ENCODE measurements at places on chromosomes 2 and 18.

GRCh38 chr18:12327510-12328178 is 19.6 kb downstream of the TUBB6 start:
- DNase-seq: no peak

DNA sequence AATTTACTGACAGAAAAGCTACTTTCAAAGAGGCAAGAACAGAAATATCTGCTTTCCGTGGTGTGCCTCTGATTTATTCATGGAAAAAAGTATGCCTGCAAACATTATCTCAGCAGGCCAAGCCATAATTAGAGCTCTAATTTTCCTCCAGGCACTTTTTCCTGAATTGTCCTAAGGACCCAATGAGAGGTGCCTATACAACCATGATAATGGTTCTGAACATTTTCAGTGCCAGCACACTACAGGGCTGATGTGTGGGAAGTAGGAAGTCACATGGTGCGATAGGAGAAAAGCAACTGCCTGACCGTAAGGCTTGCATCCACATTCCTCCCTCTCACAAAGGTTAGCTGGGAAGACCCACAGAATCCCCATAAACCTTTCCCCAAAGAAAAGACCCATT is 45.9 kb upstream of the EGR4 start:
- no peak for DNase-seq

- DNase-seq: peak; percentile 37
Measured at GRCh38 chr18:79819968-79820351, 22.2 kb downstream of the KCNG2 start.

DNA sequence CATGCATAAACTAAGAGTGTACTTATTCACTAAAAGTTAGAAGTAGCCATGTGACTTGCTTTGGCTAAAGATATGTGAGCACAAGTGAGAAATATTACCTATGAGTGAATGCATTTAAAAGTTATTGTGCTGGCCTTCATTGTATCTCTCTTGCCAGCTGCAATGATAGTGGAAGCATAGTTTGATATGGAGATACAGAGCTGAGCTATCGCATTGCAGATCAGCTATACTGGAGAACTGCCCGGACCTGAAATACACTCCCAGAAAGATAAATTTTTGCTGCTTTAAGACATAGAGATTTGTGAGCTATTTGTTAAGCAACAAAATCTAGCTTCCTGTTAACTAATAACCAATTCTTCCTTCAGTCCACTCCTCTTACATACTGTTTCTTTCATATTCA is 571.1 kb downstream of the CPS1 start:
- DNase-seq: no peak

DNA sequence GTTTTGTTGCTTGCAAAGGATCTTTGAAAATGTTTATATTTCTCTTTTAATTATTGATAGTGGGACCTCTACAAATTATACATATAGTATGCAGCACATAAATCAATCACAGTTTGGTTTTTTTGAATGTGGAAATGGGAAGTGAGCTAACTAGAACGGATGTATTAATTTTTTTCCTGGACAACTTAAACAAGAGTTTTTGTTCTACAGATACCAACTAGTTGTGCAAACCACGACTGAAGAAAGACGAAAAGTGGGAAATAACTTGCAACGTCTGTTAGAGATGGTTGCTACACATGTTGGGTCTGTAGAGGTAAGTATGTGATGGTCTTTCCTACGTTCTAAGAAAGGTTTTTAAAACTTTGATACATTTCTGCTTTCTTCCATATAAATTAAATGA is 39.2 kb downstream of the NDC80 start:
- DNase-seq: no peak

- DNase-seq: peak; percentile 52
Measured at GRCh38 chr2:52391621-52392020, 1359.7 kb upstream of the NRXN1 start.

DNA sequence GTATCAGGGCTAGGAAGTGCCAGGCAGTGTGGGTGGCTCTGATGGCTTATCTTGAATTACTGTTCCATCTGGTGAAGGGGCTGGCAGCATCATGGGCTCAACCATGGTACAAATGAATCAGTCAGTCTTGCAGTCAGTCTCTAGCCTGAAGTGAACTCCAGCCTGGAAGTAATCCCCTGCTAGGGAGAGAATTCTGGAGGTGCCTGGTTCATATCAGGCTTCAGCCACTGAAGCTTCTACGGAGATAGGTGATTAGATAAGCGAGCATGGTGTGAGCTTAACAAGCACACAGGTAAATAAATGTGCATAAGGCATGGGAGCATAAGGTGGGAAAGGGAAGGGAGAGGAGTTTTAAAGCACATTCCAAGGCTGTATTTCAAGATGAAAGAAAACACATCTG is 541.7 kb downstream of the MBD2 start:
- DNase-seq: no peak

DNA sequence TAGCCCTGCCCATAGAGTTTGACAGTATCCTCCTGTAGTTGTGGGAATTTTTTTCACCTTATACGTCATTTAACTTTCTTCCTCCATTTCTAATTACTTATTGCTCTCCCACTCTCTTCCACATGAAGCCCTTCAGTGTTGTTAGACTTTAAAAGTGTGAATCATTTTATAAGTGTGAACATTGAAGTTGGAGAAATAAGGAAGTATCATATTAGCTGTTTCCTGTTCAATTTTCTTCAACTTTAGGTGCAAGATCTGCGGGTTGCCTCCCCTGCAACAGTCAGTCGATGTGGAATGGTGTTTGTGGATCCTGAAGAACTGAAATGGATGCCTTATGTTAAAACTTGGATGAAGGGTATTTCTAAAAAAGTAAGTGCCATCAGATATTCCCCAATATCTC is 138.1 kb downstream of the DNAH6 start:
- DNase-seq: no peak

GRCh38 chr2:17646081-17646554 is 105.6 kb downstream of the VSNL1 start:
- DNase-seq: peak; percentile 53

Measured in muscle of arm (tissue), 14 donors.